Hematopoietic multipotent progenitor cell treated with erythropoietin and hydrocortisone succinate and interleukin-3 and kit ligand, for 4 days (in vitro differentiated cells): ENCODE measurements at places on chromosomes 4 and X.
A peak's percentile ranks its signal among the peaks of the same experiment; 100 is the strongest.

DNA sequence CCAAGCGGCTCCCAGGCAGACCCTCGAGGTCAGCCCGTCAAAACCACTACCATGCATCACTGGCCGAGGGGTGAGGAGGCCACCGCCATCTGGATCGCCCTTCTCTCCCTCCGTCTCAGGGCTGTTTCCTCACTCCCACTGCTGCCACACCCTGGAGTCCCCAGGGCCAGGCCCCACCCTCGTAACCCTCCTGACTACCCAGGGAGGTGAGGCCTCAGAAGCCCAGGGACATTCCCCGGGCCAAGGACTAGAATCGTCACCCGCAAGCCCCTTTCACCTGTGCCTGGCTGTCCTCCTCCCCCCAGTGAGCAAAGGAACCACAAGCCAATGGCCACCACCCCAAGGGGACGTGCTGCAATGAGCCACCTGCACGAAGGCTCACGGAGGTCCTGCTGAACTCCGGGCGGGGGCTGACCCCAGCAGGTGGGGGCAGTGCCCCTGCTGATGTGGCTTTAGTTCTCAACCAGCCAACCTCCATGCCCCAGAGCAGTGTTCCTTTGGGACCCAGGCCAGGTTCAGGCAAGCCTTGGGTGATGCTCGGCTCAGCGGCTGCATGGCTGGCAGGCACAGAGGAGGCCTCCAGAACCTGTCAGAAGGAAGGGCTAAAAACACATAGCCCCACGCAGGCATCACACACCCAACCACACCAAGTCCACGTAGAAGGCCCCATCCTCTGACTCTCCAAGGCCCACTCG, 23.8 kb downstream of the PPP2R2C start:
- DNase-seq: no peak

DNA sequence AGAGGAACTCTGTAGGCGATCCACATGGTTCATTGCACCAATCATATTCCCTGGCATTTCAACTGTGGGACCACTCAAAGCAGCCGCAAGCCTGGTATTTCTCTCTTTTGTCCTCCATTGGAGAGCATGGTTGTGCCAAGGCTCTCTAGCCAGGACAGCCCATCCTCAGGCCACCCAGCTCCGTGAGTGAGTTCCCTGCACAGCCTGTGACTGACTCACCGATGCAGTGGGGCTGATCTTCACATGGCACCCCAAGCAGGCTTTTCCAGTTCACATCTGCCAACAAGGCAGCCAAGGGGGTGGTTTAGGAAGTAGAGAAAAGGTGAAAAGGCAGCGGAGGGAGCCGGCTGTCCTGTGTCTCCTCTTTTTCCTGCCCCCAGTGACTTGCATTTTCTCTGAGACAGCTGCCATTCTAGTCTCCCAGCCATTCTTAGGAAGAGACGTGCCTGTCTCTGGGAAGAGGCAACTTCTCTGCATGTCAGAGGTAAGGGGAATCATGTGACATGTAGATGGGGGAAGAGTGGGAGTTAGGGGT, 69.2 kb downstream of the MID1IP1 start:
- peak; percentile 4 for DNase-seq

DNA sequence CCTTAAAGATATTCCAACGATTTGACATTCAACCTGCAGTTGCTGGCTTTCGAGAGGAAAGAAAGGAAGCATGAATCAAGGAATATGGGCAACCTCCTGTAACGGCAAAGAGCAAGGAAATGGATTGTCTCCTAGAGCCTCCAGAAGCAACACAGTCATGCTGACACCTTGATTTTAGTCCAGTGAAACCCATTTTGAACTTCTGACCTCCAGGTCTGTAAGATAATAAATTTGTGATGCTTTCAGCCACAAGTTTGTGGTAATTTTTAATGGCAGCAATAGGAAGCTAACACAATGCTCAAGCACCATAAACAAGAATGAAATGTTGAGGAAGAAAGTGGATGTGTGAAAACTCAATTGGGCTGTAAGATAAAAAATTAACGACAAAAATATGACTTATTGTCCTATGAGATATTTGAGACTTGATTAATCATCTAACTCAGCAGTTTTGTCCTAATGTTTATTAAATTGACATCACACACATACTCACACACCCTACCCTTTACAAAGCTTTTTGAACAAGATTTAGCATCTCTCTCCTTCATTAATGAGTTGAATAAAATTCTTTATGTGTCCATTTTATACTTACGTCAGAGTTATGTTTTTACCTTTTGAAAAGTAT, 857.2 kb upstream of the INTU start:
- no peak for DNase-seq

GRCh38 chr4:93649828-93650227, 178.7 kb upstream of the ATOH1 start:
- no peak for DNase-seq

GRCh38 chr4:145933134-145933533, 5.5 kb downstream of the ZNF827 start:
- no peak for DNase-seq

DNA sequence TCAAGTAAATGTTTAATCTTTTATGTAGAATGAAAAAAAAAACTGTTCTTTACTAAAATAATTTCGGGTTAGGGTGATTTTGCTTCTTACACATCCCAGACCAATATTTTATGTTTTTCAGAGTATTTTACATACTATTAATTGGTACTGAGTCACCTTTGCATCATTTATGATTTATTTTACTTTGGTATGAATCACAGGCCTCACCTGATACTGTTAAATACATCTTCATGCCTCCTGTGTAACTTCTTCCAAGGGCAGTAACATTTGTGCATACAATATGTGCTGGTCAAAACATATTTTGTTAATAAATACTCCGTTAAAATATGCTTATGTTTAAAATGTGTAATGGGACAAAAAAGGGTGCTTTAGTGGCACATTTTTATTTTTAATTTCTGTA, 529.6 kb downstream of the ZNF674 start:
- no peak for DNase-seq

- DNase-seq: no peak
Measured at GRCh38 chr4:146477054-146477453, 44.7 kb downstream of the SLC10A7 start.

DNA sequence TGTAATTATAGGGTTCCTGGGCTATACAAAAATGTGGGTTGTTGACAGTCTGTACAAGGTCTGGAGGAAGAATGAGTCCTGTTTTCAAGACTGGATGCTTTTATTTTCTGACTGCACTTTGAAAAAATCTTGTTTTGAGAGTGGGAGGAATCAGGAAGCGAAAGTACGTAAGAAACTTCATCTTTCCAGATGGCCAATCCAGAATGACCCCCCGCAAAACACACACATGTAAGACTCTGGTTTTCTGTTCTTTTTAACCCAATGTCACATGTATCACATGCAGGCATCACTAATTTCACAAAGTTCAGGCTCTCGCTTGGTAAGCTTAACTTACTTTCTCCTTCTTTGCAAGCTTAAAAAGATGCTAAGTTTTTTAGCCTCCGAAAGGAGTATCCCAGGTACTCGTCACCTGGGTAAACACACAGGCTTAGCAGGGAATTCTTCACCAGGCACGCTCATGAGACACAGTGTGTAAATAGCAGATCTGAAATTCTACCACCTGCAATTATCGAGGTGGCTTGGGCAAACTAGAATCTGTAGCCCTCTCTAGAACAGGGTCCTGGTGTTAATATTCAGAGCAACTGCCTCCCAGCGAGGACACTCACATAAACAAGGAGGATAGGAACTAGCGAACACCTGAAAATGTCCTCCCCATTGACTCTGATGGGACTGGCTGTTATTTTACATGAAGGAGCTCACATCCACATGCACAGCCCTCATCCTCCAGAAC, 90.7 kb downstream of the NSUN7 start:
- DNase-seq: no peak

DNA sequence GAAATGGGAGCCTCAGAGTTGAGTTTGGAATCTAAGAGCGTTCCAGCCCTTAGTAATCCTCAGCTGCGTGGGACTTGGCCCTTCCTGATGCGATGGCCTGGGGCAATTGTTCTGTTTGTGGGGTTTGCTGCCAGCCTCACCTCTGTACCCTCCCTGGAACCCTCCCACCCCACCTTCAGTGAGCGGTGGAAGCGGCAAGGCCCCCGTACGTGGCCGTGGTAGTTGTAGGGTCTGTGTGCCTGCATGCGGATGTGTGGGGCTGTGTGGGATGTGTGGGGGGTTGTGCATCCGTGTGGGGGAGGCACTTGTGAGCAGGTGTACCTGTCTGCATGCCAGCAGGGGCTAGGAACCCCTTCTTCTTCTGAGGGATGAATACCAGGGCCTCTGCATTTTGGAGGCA, 65.4 kb upstream of the ADRA2C start:
- no peak for DNase-seq

GRCh38 chr4:105666693-105667092, 41.8 kb downstream of the INTS12 start:
- peak; percentile 68 for DNase-seq

DNA sequence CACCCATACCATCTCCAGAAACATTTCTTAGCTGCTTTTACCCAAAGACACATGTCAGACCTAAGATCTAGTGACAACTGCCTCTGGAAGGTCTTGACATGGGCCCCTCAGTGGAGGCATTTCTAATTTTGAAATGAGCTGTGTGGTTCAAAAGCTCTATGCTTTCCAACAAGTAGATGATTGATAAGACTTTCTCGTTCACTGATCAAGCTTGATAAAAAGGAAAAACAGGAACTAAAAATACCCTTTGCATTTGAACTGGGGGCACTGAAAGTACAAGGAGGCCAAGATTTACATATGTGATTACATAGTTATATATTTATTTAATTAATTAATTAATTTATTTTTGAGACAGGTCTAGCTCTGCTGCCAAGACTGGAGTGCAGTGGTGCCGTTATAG, 61.3 kb upstream of the SCOC start:
- peak; percentile 77 for DNase-seq

DNA sequence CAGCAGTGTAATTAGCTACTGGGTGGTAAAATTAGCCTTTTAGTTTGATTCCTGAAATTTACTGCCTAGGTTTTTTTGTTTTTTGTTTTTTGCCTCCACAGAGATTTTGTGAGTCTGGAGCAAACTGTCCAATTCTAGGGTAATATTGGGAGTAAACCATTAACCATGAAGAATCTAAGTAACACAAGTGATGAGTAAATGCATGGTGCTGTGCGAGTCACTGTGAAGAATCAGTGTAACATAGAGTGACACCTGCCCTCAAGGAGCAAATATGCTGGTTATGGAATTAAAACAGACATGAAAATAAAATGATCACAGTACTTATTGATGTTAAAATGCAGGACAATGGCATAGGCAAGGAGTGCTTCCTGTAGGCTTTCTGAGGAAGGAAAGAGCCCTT, 60.1 kb downstream of the LRP2BP start:
- DNase-seq: no peak

DNA sequence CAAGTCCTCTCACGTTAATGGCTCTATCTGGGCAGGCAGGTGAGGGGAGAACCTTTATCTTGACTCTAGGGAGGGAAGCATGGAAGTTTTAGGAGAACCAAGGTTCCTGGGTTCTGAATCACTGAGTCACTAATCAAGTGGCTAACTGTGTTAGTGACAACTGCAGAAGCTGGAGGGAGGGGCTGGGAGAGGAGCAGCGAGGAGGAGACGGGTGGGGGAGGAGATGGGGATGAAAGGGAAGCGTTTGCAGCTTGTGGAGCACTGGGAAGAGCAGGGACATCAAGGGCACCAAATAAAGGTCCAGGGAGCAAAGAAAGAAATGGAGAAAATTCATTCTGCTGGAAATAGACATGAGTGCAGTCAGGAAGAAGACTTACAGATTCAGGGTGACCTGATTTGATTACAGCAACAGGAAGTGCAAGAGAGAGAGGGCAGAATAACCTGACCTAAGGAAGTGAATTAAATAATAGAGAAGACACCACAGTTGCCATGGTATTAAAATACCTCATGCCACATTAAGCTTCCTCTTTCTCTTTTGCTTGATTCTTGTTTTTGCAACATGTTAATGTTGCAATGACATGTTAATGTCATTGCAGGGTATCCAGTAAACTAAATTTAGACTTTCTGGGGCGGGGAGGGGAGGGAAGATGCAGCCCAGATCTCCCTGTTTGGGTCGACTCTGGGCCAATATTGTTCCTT, 4.5 kb upstream of the SETD7 start:
- peak; percentile 83 for DNase-seq

DNA sequence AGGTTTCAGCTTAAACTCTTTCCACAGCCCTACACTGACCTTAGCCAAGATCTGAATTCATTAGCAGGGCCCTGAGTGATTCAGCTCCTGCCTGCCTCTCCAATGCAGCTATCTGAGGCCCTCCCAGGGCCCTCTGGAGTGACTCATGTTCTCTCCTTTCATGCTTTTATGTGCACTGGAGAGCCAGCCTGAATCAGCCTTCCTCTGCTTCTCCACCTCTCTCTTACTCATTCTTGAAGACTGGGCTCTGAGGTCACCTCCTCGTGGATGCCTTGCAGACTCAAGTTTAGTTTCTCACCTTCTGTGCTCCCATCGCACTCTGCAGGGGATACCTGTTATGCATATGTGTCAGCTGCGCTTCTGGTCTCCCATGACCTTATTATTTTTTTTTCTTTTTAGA, 3.1 kb upstream of the OCIAD2 start:
- DNase-seq: peak; percentile 18

DNA sequence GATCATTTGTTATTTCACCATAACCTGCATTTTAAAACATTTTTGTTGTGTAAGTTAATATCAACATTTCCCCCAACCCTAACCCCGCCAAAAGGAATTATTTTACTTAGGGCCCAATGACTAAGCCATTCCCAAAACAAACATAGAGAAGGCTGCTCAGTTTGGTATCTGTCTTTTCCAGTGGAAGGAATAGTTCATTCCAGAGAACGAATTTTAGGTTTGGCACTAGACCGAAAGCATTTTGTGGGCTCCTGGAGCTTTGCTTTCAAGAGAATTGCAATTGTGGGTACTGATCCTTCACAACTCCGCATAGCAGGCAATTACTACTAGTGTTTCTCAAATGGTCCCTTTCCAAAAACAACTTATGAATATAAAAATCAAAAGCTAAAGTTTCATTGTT, 226.7 kb upstream of the MAD2L1 start:
- DNase-seq: no peak

GRCh38 chr4:26458157-26458561, 32.1 kb downstream of the CCKAR start:
- peak; percentile 82 for DNase-seq

- DNase-seq: no peak
Measured at GRCh38 chrX:3312109-3312508, 34.3 kb downstream of the MXRA5 start.

GRCh38 chrX:119073911-119074310, 1.1 kb downstream of the CT47C1 start:
- no peak for DNase-seq

- no peak for DNase-seq
Measured at GRCh38 chr4:147560625-147561024, 56.6 kb upstream of the TMEM184C start.

DNA sequence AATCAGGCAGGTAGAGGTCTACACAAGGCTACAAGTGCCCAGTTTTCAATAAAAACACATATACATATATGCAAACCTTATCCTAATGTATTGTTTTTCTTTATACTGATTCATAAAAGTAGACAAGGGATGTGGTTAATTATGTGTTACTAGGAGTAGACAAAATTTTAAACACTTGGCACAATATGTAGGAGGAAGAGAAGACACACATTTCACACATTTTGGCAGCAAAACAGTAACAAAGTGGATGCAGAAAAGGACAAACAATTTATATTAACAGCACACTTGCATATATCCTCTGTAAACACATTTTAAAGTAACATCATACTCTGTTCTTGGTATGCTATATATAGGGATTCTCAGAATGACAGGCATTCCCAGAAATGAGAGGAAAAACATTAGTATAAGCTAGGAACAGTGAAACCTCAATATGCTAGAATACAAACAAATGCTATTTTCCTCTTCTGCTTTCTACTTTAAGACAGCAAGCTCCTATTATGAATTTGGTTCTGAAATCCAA, 63.8 kb downstream of the GPRIN3 start:
- DNase-seq: no peak

- DNase-seq: peak; percentile 69
Measured at GRCh38 chrX:71859637-71860036, 51.0 kb upstream of the NHSL2 start.

GRCh38 chrX:37712458-37712857, 26.9 kb downstream of the XK start:
- DNase-seq: no peak
